ENCODE measurements at places on chromosomes 11 and 22. TPM values are rescaled to one million over a fixed set of nuclear protein-coding genes. Genes with fewer than 3 reads are reported as not detected.

DNA sequence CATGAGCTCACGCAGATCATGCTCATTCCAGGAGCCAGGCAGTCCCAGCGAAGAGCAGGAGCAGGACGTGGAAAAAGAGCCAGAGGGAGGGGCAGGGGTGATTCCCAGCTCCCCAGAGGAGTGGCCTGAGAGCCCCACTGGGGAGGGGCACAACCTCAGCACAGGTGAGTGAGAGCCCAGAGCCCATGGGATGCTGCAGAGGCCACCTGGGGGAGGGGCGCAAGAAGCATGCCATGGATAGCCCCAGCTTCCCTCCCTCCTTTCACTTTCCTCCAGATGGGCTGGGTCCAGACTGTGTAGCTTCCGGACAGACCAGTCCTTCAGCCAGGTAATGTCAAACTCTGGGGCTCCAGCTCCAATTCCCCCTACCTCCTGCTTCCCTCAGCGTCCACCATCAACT is 6.2 kb downstream of the SMTNL1 start:
- H3K27me3 ChIP-seq: peaks cover 26% of the 10 kb centered on the region
- H3K27ac ChIP-seq: no peak overlapping the region
- no peak overlapping the region for H3K4me3 ChIP-seq

- peaks cover 2% of the 10 kb centered on the region for H3K27me3 ChIP-seq
- H3K4me1 ChIP-seq: peaks cover 57% of the 10 kb centered on the region
- no peak overlapping the region for H3K27ac ChIP-seq
- H3K36me3 ChIP-seq: peaks cover 9% of the 10 kb centered on the region
- no peak for DNase-seq
Observed at GRCh38 chr11:69004411-69005182, 8.4 kb downstream of the MRGPRF start.

DNA sequence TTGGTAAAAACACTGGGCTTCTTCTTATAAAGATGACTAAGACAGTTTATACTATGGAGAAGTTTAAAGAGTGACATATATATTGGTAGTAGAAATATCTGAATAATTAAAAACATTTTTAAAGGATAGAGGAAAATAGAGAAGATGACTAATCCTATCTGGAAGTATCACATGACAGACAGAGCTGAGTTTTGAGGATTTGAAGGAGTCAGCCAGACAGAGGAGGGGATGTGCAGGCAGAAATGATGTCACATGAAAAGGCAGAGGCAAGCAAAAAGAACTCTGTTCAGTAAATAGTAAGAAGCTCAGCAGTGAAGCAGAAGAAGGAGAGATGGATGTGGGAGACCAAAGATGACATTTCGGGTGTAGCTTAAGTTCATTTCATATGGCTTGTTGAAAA is 1.6 kb downstream of the OR10A2 start:
- no peaks in the 10 kb centered on the region for H3K36me3 ChIP-seq
- H3K27me3 ChIP-seq: peaks cover 3% of the 10 kb centered on the region
- no peak overlapping the region for H3K27ac ChIP-seq
- no peak overlapping the region for H3K4me3 ChIP-seq
- H3K4me1 ChIP-seq: peaks cover 7% of the 10 kb centered on the region

DNA sequence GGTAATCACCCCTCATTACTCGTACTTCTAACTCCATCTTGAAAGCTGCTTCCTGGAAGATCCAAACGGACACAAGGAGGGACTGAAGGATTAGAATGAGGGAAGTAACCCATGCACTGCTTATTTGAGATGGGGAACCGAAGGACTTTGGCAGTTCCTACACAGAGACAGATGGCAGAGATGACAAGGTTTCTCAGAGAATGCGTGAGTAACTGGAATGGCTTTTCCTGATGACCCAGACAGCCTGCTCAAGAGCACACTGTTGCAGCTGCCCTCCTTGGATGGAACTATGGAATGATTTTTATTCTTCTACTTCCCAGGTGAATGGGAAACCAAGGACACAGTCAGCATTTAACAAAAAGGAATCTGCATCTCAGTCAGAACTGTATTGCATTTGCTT is 7.3 kb downstream of the KCNJ11 start:
- peak overlapping the region; percentile 62 for H3K4me3 ChIP-seq
- H3K27me3 ChIP-seq: no peaks in the 10 kb centered on the region
- DNase-seq: peak; percentile 57
- peak overlapping the region; percentile 89 for H3K27ac ChIP-seq
- peaks cover 18% of the 10 kb centered on the region for H3K36me3 ChIP-seq

GRCh38 chr11:17683377-17684161 is 35.8 kb upstream of the MYOD1 start:
- peak overlapping the region; percentile 29 for H3K4me3 ChIP-seq
- H3K36me3 ChIP-seq: no peaks in the 10 kb centered on the region
- peak overlapping the region; percentile 77 for H3K27ac ChIP-seq
- H3K27me3 ChIP-seq: peaks cover 14% of the 10 kb centered on the region
- H3K4me1 ChIP-seq: peaks cover 30% of the 10 kb centered on the region

DNA sequence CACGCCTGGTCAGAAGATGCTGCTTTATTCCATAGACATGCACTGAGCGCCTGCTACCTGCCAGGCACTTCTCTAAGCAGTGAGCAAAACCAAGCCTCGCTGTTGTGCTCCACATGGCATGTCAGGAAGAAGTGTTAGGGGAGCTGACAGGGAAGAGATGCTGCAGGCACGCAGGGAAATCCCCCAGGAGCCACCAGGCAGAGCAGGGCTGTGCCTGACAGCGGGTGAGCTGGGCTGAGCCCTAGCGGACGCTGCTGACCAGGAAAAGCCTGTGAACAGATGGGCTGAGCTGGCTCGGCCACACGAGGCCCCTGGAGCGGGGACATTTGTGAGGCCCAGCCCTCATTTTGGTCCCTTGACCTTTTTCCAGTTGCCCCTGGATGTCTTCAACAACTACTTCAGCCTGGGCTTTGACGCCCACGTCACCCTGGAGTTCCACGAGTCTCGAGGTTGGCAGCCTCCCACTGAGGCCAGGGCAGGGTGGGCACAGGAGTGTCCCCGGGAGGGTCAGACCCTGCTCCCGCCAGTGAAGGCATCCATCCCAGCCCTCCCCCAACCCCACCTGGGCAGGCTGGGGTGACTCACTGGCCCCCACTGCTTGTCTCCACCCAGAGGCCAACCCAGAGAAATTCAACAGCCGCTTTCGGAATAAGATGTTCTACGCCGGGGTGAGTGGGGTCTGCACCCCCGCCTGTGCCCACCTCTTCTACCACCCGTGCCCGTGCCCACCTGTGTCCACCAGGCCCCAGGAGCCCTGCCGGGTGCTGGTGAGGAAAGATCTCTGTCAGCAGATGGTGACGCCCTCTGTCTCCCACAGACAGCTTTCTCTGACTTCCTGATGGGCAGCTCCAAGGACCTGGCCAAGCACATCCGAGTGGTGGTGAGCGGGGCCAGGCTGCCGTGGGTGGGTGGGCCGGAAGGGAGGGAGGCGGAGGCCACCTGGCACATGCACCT is 7.4 kb upstream of the MDK start:
- DNase-seq: no peak
- peaks cover 10% of the 10 kb centered on the region for H3K4me1 ChIP-seq
- H3K27ac ChIP-seq: no peak overlapping the region
- no peaks in the 10 kb centered on the region for H3K36me3 ChIP-seq

- H3K27me3 ChIP-seq: no peaks in the 10 kb centered on the region
- H3K4me1 ChIP-seq: peaks cover 15% of the 10 kb centered on the region
- H3K36me3 ChIP-seq: peaks cover 9% of the 10 kb centered on the region
- H3K4me3 ChIP-seq: no peak overlapping the region
- peak overlapping the region; percentile 95 for H3K27ac ChIP-seq
Observed at GRCh38 chr11:665062-665703, 28.1 kb downstream of the DRD4 start.

GRCh38 chr11:44333271-44334218 is 23.6 kb upstream of the ALX4 start:
- H3K27me3 ChIP-seq: peaks cover 59% of the 10 kb centered on the region
- H3K4me3 ChIP-seq: no peak overlapping the region
- no peak for DNase-seq
- H3K36me3 ChIP-seq: no peaks in the 10 kb centered on the region
- no peak overlapping the region for H3K27ac ChIP-seq

DNA sequence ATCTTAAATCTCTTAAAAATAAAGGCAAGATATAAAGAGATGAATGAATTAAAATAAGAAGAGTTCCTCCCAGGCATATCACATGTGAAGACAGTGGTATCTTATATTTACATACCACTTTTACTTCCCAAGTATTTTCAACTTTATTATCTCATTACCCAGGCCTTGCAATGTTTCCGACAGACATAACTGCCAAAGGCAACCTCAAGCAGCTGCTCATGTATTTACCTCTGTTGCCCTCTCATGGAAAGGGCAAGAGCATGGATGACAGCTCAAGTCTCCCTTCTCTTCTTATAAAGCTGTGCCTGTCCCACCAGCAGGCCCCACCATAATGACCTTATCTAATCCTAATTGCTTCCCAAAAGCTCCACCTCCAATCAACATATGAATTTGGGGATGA is 894.2 kb downstream of the NTM start:
- DNase-seq: no peak
- no peak overlapping the region for H3K27ac ChIP-seq
- H3K4me1 ChIP-seq: peaks cover 31% of the 10 kb centered on the region
- no peaks in the 10 kb centered on the region for H3K36me3 ChIP-seq
- peaks cover 4% of the 10 kb centered on the region for H3K27me3 ChIP-seq
- H3K4me3 ChIP-seq: no peak overlapping the region

DNA sequence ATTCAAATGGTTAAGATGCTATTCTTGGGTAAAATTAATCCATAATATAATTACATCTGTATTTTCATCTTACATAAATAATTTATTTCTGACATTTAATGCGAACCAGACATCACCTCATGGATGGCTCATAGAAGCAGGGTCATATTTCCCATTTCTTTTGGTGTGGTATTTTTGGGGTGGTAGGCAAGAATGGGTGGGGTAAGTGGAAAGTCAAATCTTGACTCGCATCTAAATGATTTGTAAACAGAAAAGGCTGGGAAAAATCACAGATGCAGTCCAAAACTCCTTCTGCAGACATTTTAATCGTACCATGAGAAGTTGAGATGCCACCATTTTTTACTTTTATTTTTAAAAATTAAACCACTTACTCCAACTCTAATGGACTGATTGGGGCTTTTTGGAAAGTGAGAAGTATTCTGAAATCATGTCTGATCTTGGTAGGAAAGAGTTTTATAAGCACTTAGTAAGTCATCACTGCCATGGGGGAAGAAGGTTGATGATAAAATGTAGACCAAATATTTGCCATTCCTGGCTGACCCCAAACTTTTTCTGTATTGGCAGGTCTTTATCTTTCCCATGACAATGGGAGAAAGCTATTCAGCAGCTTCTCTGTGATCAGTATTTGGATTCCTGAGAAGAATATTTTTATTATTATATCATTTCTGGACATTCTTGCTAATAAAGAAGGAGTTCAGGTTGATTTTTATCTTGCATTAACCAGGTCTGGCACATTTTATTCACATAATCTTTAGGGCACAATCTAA is 47.2 kb upstream of the BLID start:
- H3K4me1 ChIP-seq: peaks cover 100% of the 10 kb centered on the region
- peaks cover 4% of the 10 kb centered on the region for H3K27me3 ChIP-seq
- peaks cover 86% of the 10 kb centered on the region for H3K36me3 ChIP-seq
- peak; percentile 66 for DNase-seq

- no peak overlapping the region for H3K4me3 ChIP-seq
- H3K4me1 ChIP-seq: peaks cover 10% of the 10 kb centered on the region
- H3K36me3 ChIP-seq: peaks cover 22% of the 10 kb centered on the region
- peak; percentile 42 for DNase-seq
Observed at GRCh38 chr11:10208131-10208575, 85.9 kb downstream of the SBF2 start.

DNA sequence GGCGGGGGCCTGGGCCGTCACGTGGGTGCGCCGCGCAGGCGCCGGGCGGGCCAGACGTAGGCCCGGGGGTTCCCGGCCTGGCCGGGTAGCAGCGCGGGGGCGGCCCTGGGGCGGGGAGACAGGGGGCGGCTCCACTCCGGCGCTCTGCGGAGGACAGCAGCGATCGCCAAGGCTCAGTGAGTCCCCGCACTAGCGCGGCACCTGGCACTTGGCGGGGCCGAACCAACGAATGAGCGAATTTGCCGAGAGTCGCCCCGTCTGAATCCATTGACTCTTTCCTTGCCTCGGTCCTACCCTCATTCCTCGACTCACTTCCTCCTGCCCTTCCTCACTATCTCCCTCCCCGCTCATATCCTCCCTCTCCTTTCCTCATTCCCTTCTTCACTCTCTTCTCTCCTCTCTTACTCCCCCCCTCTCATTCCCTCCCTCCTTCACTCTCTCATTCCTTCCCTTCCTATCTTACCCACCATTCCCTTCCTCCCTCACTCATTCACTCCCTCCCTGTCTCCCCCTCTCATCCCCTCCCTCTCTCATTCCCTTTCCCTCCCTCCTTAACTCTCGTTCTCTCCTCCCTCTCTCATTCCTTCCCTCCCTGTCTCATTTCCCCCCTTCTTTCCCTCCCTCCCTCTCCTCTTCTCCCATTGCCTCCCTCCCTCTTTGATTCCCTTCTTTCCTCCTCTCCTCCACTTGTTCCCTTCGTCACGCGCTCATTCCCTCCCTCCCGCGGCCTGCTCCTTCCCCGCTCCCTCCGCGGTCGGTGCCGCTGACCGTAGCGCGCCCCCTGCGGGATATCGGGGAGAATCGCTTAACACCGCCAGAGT is 476 bp upstream of the KLHL22 start:
- H3K4me1 ChIP-seq: peaks cover 19% of the 10 kb centered on the region
- DNase-seq: peak; percentile 77
- H3K36me3 ChIP-seq: peaks cover 9% of the 10 kb centered on the region

DNA sequence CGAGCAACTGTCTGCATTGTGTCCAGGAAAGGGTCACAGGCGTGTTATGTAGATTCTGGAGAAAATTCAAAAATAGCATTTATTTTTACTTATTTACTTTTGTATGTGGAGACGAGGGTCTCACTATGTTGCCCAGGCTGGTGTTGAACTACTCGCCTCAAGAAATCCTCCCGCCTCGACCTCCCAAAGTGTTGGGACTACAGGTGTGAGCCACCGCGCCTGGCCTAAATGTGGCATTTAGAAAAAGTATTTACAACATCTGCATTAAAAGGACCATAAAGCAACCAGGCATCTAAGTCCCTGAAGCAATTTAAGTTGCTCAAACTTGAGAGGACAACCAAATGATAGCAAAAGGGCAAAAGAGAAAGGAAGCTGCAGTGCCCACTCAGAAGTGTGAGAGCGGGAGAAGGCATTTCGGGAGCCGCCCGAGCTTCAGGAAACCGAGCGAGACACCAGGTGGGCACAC is 595 bp downstream of the TRIM66 start:
- H3K4me3 ChIP-seq: peak overlapping the region; percentile 96
- H3K4me1 ChIP-seq: peaks cover 48% of the 10 kb centered on the region
- peaks cover 65% of the 10 kb centered on the region for H3K36me3 ChIP-seq
- H3K27ac ChIP-seq: peak overlapping the region; percentile 92
- peaks cover 3% of the 10 kb centered on the region for H3K27me3 ChIP-seq
- DNase-seq: no peak

GRCh38 chr11:118870396-118871343 is 13.0 kb upstream of the CXCR5 start:
- H3K27ac ChIP-seq: no peak overlapping the region
- H3K36me3 ChIP-seq: no peaks in the 10 kb centered on the region
- DNase-seq: no peak
- peaks cover 11% of the 10 kb centered on the region for H3K4me1 ChIP-seq

GRCh38 chr11:123640029-123640428 is 14.4 kb downstream of the SCN3B start:
- no peak overlapping the region for H3K4me3 ChIP-seq
- H3K27ac ChIP-seq: no peak overlapping the region
- H3K27me3 ChIP-seq: peaks cover 38% of the 10 kb centered on the region

CCDC73 gene
- not detected for total RNA-seq

CARNS1 gene
- 0.05 TPM for total RNA-seq

DUSP8 gene
- total RNA-seq: 0.58 TPM

OR52A1 gene
- total RNA-seq: not detected

SMDT1 gene
- 46.8 TPM for total RNA-seq

OR56A1 gene
- not detected for total RNA-seq

TCN2 gene
- 2.7 TPM for total RNA-seq

FAM83F gene
- total RNA-seq: not detected

Data from HFFc6 (cell line).